Caudate nucleus (tissue), 63 donors: ENCODE measurements at places on chromosomes 11 and 22.
A peak's percentile ranks its signal among the peaks of the same experiment; 100 is the strongest.

DNA sequence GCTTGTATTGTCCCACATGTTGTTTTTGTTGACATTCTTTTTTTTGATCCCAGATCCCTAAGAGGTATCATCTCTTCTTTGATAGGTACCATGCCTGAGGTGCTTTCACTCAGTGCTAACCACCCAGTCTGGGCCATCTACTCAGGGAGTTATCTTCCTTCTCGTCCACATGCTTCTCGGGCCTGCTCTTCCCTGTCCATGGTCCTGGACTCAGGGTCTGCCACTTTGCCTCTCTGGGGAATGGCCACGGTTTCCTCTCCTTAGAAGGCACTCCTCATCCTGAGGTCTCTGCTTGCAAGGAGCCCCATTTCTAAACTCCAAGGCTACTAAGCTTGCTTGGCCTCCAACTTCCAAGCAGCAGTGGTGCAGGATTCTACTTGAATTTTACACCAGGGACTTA, 227.0 kb upstream of the NCAM1 start:
- no peak for DNase-seq

- DNase-seq = peak; percentile 53
Measured at GRCh38 chr11:59135648-59136461, 6.8 kb upstream of the FAM111A start.

DNA sequence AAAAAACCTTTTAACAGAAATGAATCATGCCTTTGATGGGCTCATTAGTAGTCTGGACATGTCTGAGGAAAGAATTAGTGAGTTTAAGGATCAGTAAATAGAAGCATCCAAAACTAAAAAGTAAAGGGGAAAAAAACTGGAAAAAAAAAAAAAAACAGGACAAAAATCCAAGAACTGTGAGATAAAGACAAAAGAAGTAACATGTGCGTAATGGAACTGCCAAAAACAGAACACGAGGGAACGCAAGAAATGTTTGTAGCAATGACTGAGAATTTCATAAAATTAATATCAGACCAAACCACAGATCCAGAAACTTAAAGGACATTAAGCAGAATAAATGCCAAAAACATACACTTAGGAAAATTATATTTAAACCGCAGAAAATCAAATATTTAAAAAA, 77.4 kb downstream of the MS4A13 start:
- no peak for DNase-seq

DNA sequence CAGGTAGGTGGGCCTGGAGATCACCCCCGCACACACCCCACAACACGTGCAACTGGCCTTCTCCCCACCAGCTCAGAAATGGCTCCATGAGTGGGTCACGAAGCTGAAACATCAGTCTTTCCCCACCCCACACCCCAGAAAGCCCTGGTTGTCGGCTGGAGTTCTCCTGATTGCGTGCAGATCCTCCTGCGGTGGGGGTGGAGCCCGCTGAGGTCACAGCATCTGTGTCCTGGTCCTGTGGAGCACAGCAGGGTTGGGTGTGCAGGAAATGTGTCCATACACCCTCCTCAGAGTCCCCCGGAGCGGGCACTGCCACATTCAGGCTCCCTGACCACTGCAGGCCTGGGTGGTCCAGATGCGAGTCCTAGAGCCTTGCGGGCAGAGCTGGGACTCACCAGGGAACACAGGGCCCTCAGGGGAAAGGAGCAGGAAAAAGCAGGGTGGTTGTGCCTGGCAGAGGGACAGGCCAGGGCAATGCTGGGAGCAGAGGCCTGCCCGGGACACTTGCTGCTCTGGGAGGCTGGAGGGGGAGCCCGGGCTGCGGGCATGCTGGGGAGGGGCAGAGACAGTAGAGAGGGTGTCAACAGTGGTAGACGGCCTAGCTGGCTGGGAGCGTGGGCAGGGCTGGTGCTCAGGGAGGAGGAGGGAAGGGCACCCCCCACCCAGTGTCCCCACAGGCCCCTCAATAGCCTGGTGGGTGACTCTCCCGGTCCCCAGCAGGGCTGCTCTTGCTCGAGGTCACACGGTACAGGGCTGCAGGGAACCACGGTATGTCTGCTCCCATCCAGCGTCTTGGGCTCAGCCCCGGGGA, 42.4 kb upstream of the PPARA start:
- DNase-seq = no peak

DNA sequence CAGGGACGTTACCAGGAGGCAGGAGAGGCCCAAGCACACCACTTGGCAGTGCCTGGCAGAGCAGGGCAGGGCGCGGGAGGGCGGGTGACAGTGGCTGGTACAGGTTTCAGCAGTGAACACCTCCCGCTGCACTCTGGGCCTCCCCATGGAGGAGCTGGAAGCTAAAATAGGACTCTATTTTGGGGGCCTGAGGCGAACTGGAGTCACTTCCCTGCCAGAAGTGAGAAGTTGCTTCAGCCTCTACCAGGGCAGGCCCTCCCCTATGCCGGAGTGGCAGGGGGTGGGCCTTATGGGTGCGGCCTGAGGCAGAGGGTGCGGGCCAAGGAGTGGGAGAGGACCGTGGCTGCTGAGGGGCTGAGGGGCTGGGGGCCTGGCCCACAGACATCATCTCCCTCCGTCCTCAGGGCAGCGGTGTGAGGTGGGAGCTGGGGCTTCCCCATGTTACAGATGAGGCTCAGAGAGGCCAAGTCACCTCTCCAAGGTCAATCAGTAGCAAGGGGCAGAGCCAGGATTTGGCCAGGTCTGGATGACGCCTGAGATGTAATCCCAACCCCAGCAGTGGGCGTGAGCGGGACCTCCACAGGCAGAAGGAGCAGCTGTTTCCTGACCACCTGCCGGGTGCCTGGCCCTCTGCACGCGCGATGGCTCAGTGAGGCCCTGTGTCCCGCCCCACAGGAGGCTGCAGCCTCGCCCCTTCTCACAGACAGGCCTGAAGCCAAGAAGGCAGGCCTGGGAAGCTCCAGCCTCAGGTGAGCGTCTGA, 39.3 kb downstream of the KCNJ4 start:
- DNase-seq = no peak

- DNase-seq = no peak
Measured at GRCh38 chr22:50314081-50314454, 6.6 kb upstream of the PLXNB2 start.

- no peak for DNase-seq
Measured at GRCh38 chr11:78656327-78656726, 81.7 kb upstream of the NARS2 start.

GRCh38 chr11:65412271-65413076, 10.1 kb upstream of the NEAT1 start:
- no peak for DNase-seq

- no peak for DNase-seq
Measured at GRCh38 chr11:8242118-8242475, 21.6 kb downstream of the LMO1 start.

GRCh38 chr22:24741357-24741756, 33.2 kb downstream of the PIWIL3 start:
- no peak for DNase-seq

- no peak for DNase-seq
Measured at GRCh38 chr22:35981900-35982299, 46.7 kb downstream of the RBFOX2 start.

DNA sequence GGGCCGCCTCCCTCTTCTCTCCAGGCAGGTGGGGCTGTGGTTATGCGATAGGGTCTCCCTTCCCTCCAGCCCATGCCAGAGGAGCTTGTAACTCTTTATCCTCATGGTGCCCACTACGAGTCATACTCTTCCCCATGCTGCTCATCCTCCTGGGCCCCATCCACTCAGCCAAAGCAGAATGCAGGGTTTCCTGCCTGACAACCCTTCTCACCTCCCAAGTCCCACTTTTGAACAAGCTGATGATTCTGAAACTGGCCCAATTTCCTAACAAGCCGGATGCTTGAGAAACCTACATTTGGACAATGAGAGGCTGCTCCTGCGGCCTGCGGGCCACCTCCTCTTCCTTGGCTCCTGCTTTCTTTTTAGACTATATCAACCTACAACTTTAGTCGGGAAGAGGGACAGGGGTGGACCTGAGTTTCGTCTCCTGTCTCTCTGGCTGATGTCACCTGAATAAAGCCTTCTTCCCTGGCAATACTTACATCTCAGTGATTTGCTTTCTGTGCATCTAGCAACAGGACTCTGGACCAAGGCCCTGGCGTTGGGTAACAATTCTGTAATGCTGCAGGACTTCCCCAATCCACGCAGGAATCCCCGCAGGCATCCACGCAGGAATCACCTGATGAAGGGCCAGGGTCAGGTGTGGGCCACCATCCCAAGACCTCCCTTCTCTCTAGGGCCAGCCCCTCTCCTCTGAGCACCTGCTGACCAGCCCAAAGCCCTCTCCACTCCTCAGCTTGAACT, 1.5 kb upstream of the NDUFS8 start:
- DNase-seq = no peak

DNA sequence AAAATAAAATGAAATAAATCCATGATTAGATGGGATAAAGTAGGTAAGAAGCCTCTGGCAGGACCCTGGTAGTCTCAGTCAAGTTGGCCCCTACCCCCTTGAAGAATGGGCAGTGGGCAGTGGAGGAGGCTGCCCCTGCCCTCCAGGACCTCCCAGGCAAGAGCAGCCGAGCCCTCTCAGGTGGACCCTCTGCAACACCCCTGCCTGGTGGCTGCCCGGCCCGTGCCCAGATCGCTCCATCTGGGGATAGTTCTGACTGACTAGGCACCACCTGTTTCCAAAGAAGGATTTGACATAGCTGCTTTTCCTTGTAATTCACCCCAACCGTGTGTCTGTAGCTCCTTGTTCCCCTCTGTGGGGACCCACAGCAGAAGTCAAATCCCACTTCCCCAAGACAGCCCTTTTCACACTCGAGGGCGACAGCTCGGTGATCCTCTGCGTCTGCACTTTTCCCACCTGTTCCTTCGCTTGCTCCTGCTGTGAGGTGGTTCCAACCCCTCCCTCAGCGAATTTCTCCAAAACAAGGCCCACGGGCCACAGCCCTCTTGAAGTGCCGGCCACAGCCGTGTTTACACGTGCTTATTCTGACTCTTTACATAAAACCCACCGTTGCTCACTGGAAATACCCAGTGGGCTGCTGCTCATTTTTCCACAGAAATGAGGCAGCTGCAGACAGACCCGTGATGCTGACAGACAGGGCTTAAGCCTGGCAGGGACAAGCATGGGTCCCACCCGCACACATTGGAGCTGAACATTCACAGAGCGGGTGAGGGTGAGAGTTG, 5.5 kb upstream of the TMPRSS13 start:
- DNase-seq = no peak

GRCh38 chr22:44080936-44081861, 57.1 kb downstream of the PARVB start:
- DNase-seq = peak; percentile 5
